ENCODE measurements at places on chromosomes 5 and 9.

DNA sequence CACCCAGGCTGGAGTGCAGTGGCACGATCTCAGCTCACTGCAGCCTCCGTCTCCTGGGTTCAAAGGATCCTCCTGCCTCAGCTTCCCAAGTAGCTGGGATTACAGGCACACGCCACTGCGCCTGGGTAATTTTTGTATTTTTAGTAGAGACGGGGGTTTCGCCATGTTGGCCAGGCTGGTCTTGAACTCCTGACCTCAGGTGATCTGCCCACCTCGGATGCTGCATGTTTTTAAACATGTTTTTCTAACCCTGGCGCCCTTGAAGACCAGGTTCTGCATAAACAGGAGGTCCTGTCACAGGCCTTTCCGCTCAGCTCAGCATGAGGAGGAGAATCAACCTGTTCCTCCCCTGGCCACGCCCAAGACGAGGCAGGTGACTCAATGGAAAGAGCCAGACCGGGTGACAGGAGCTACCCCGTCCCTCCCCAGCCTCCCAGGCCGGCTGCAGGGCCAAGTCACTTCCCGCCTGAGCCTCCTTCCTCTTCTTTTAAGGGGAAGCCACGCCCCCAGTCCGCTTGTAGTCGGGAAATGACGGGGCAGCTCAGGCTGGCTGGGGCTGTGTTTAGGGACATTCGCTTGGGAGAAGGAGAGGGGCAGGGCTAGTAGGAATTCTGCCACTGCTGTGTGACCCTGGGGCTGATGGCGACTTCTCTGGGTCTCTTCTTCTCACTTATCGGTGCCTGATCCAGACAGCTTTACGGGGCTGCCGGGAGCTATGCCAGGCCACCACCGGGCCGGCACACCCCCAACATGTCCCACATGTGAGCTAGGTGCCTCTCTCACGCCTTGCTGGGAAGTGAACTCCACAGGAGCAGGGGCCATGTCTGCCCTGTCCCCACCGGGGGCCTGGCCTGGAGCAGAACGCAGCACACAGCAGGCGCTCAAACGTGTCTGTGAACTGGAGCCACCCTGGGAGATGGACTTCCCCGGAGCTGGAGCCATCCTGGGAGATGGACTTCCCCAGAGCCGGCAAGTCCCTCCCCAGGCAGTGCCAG is 6.1 kb downstream of the NOTCH1 start:
- DNase-seq: peak; percentile 66

DNA sequence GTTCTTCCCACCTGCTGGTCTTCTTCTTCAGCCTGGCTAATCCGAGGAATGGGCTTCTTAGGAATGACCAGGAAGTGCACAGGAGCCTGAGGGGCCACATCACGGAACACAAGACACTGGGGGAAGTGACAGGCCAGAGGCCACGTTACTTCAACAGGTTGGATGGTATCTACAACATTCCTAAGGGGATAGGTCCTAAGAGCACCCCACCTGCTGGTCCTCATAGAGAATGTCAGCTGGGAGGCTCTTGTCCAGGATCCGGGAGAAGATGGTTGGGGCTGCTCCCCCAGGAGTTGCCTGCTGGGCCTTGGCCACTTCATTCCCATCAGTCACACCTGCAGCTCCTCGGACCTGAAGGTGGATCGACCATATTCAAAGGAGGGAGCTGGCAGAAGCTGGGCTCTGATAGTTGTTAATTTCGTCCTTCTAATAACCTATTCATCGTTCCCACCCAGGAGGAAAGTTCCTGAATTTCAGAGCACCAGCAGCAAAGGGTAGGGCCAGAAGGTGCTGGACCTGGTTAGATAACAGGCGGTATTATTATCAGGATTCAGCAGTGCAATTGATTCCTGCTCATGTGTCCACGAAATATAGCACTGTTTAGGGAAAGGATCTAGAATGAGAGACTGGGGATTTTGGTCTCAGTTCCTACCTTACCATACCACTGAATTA is 1.3 kb downstream of the HINT2 start:
- peak; percentile 12 for DNase-seq

DNA sequence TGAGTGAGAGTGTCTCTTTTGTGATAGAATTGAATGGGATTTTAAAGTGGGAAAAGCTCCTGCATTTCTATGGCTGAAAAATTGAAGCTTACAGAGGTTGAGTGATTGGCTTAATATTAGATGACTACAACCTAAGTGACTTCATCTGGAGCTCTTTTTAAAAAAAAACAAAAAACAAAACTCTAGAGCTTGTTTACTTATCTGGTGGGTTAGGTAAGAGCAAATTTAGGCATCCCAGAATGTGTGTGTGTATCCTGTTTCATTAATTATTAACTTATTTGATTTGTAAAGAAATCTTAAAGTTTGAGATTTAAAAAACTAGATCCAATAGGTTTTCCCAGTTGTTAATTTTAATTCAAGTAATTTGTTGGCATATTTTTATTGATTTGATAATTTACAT is 60.1 kb downstream of the SCAMP1 start:
- no peak for DNase-seq

DNA sequence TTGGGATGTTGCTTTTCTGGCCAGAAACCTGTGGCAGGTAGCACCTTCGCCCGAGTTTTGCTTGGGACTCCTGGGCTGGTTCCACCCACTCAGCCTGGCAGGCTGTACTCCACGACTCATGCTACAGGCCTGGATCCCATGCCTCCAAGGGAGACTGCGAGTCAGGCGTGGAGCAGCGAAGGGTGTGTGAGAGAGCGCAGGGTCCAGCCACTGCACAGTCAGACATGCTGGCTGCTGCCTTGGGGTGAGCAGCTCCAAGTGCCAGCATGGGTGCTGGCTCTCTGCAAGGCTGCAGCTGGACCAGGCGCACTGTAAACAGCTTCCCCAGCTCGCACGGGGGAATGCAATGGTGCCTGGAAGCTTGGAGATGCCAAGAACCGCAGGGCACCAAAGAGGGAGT is 249.6 kb upstream of the EDIL3 start:
- no peak for DNase-seq

GRCh38 chr5:5418764-5419163 is 3.7 kb upstream of the ICE1 start:
- no peak for DNase-seq

DNA sequence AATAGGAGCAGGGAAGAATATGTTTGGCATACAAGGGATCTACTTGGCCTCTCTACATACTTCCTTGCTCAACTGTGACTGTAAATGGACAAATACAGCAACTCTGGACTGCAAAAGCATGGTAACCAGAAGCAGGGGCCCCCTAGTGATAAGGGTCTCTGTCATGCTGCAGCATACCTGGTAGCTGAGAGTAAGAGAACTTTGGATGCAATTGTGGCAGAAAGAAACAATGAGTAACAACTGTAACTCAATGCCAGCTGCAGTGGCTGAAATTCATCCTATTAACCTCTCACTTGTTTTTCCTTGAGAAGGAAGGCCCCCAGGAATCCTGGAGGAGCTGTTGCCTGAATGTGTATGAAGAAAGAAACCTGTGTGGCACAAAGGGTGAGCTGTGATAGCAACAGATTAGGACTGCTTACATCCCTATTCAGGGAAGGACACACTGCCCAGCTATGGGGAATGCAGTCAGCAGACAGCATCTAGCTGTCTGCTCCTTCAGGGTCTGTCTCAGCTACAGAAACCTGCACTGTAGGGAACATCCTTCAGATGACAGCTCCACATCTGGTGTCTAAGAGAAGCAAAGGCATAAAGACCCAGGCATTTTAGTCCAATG is 468.1 kb upstream of the ACTBL2 start:
- DNase-seq: no peak

DNA sequence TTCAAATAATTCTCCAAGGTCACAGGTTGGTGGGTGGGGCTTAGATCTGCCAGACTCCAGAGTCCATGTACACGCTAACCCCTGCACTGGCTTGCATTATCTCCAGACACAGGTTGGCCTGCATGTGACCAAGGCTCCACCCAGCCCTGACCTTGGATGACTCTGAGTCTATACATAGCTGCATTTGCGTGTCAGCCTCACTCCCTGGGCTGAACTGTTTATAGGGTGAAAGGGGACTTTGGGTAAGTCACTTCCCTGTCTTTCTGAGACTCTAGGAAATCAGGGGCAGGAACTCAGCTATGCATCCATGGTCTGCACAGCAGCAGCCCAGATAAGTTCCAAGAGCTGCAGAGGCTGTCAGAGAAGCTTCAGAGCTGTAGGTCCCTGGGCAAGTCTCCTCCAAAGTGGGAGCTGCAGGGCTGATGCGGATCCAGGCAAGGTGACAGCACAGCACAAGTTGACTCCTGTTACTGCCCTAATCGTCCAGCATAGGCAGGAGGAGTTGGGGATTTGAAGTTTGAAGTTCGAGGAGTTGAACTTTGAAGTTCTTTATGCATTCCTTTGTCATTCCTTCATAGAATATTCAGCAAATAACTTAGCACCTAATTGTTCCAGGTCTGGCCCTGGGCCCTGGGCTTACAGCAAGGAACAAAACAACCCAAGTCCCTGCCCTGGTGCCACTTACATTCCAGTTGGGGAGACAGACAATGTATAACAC is 53.4 kb downstream of the SLC22A5 start:
- no peak for DNase-seq

- DNase-seq: no peak
Observed at GRCh38 chr5:60640901-60641300, 59.1 kb downstream of the DEPDC1B start.

DNA sequence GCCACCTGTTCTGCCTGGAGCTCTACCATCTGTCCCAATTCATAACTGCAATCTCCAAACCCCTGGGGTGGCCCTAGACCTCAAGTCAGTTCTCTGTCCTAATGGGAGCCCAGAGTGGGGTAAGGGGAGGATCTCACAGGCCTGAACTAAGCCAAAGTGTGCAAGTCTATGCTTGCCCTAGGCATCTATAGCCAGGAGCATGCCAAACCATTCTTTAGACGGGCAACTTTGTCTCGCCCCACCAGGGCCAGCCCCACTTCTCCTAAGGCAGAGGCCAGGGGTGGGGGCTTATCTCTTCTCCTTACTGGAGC is 3.3 kb downstream of the ACSL6 start:
- DNase-seq: no peak

DNA sequence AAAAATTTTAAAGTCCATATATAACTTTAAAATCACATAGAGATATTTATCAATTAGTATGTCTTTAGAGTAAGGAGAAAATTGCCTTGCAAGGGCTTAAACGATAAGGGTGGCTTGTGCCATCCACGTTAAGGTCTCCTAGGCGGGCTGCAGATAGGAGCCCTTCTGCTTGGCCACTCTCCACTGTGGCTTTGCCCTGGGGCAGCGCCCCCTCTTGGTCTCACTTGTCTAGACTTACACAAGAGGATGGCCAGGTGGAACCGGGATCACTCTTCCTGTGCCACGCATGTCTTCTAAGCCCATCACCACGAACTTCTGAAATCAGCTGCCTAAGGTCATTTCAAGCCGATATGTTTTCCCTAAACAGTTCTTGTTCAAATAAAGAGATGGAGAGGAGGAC is 2.9 kb downstream of the FPGS start:
- DNase-seq: no peak

DNA sequence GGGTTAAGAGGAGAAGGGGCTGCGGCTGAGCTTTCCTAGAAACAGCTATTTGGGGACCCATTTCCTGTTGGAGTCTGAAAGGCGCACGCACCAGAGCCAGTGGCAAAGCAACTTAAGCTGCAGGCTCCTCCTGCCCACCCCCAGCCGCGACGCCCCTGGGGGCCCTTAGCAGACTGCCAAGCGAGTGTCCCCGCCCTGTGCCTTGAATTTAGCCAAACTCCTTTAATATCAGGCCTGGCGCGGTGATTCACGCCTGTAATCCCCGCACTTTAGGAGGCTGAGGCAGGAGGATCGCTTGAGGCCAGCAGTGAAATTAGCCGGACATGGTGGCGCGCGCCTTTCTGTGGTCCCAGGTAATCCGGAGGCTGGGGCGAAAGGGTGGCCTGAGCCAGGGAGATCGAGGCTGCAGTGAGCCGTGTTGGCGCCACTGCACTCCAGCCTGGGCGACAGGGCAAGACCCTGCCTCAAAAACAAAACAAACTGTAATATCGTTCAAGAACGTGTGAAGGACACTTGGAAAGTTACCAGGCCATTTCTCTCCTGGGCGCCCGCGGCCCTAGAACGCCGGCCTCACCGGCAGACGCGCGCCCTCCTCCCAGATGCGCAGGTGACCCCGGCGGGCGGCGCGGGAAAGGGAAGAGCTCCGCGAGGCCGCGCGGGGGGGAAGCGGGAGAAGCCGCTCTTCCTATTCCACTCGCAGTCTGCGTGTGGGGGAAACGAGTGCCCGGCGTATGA is 1.0 kb upstream of the F2R start:
- DNase-seq: no peak

GRCh38 chr5:110940136-110940535 is 131.4 kb upstream of the TSLP start:
- DNase-seq: no peak

GRCh38 chr9:98569491-98569890 is 139.2 kb downstream of the GABBR2 start:
- no peak for DNase-seq

DNA sequence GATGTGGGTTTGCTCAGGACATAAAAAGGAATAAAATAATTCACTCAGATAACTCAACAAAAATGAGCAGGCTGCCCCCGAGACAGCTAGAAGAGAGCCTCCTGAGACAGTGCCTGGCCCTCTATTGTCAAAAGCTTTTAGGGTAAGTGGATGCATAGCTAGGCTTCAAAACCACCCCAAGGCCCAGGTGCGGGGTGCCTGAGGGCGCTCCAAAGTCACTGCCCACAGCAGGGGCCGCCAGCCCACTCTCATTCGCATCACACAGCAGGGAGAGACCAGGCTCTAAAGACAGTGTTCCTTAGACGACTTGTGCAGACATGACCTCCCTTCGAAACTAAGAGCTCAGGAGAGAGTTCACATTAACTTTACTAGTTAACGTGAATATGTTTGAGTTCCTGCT is 271.5 kb downstream of the FSTL4 start:
- no peak for DNase-seq

GRCh38 chr5:55241746-55242145 is 8.3 kb upstream of the CCNO start:
- DNase-seq: no peak

- no peak for DNase-seq
Observed at GRCh38 chr5:76733049-76733417, 17.1 kb downstream of the F2R start.

DNA sequence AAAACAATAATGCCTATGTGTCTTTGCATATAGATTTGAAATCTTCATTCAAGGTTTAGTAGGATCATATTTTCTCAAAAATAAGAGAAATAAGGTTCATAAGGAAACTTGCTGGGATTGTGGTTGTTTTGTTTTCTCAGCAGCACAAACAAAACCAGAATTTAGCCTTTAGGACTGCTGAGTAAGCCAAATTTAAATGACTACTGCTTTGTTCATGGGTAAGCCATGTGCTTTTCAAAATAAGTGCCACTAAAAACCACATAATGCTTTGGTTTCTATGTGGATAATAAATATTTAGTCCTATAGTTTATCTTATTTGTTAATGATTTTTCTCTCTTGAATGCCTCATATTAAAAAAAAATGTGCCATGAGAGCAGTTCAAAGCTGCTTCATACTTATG is 38.8 kb downstream of the PTCD2 start:
- DNase-seq: no peak

All from RCC 7860 (cell line).